ENCODE measurements at places on chromosomes 7 and 10. TPM values are rescaled to one million over a fixed set of nuclear protein-coding genes. Genes with fewer than 3 reads are reported as not detected.

- no peak for DNase-seq
- no peak overlapping the region for H3K4me3 ChIP-seq
- H3K36me3 ChIP-seq: no peaks in the 10 kb centered on the region
- no peak overlapping the region for H3K27ac ChIP-seq
- no peaks in the 10 kb centered on the region for H3K4me1 ChIP-seq
Observed at GRCh38 chr10:102172288-102172687, 20.1 kb downstream of the NOLC1 start.

The HTRA1 gene
- 1.4 TPM for total RNA-seq

The ASB10 gene
- not detected for total RNA-seq

DNA sequence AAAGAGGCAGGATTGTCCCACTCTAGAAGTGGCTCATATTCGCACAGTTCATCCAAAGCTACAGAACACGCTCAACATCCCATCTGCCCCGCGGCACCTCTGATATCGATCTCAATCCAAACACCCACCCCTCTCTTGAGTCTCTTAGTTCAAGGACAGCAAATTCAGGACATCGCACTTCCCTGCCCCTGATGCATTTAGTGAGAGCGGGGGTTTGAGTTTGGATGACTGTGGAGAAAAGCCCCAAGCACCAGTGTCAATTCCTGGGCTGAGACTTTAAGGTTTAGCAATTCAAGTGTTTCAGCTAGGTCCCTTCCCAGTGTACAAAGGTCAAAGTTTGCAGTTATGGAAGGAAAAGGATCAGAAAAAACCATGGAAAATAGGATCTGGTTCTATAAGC, 166.2 kb downstream of the LYZL1 start:
- H3K36me3 ChIP-seq: peaks cover 13% of the 10 kb centered on the region
- peaks cover 2% of the 10 kb centered on the region for H3K4me1 ChIP-seq
- H3K27me3 ChIP-seq: peaks cover 2% of the 10 kb centered on the region
- no peak overlapping the region for H3K4me3 ChIP-seq
- no peak for DNase-seq

The SPDYE2 gene
- total RNA-seq: not detected

The WDR86 gene
- total RNA-seq: 70.5 TPM

DNA sequence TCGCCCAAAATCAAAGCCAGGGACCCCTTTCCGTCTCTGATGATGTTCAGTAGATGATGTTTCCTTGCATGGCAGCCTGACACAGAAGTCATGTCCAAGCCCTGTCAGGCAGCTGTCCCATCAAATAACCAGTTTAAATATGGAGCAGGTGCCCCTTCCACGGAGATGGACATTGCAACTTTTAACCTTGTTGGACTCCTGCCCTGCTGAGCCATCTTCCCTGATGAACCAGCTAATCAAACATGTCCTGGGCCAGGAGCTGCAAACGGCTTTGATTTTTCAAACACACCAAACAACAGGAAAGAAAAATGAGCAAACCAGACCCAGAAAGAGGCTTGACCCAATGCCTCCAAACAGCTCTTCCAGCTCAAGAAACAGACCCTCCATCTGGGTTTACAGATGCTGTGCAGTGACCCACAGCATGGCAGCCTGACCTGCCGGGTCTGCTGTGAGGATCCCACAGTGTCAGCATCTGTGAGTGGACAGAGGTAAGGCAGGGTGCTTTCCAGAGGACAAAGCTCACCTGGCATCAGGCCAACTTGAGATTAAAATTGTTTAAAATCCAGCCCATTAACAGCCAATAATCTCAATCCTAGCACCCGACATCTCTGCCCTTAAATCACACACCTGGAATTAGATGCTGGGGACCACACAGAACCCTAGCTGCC, 372.6 kb downstream of the GRID1 start:
- no peak overlapping the region for H3K27ac ChIP-seq
- H3K27me3 ChIP-seq: no peaks in the 10 kb centered on the region
- H3K4me1 ChIP-seq: peaks cover 6% of the 10 kb centered on the region
- peaks cover 7% of the 10 kb centered on the region for H3K36me3 ChIP-seq

The FKBP6 gene
- not detected for total RNA-seq

The ARHGAP12 gene
- 41.9 TPM for total RNA-seq

All from glutamatergic neuron (in vitro differentiated cells).